Thyroid gland (tissue), 4 donors: ENCODE measurements at places on chromosomes 4 and X. TPM values are rescaled to one million over a fixed set of nuclear protein-coding genes. Genes with fewer than 3 reads are reported as not detected.

DNA sequence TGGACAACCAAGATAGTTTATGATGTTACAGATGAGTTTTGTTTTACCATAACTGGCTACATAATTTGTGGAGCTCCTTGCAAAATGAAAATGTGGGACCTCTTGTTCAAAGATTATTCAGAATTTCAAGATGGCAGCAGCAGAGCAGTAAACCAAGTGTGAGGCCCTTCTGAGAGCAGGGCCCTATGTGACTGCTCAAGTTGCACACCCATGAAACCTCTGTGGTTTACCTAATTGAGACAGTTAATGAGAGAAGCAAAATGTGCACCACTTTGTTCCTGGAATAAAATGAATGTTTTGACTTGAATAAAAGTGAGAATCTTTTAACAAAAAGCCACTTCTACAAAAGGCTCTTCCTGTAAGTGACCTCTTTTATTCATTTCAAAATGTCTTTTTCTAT lies 519.2 kb downstream of the RPA4 start:
- DNase-seq: no peak

Gene CT45A10
- not detected for total RNA-seq

Gene PCDH10
- 1.5 TPM for total RNA-seq

Gene LIMCH1
- total RNA-seq: 267 TPM

GRCh38 chr4:158229768-158230167 lies 19.5 kb downstream of the TMEM144 start:
- no peak for DNase-seq

Gene AFM
- total RNA-seq: not detected

- no peak for DNase-seq
Measured at GRCh38 chr4:168794092-168794707, 215.9 kb downstream of the CBR4 start.
